ENCODE measurements at places on chromosomes 5 and 9.

- peak; percentile 27 for DNase-seq
Observed at GRCh38 chr5:55096861-55097260, 5.6 kb upstream of the GZMA start.

DNA sequence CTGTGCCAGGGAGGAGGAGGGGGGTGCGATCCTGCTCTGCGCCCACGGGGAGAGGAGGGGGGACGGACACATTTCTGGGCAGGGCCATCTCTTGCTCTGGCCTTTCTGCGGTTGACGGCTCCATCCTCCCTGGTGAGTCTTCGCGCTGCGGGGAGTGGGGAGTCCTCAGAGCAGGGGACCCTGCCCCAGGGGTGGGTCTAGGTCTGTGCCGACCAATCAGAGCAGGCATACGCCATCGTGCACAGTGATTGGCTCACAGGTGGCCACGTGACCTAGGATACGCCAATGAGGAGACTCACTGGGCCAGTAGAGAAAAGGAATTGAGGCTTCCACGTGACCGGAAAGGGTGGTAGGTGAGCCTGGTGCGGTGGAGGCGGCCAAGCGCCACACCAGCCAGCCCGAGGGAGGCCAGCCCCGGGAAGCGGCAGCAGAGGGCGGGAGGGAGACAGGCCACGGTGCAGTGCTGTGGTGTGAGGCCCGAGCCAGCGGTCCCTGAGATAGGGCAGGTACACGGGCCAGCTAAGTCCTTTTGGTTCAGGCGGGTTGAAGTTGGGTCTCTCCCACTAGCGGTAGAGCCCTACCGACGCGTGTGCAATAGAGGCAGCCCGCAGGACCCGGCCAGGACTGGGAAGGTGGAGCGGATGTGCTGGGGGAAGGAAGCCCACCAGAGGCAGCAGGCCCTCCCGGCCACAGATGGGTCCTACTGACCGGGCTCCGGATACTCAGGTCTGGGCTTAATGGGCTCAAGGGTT is 65.2 kb upstream of the RNF130 start:
- DNase-seq, result no peak

DNA sequence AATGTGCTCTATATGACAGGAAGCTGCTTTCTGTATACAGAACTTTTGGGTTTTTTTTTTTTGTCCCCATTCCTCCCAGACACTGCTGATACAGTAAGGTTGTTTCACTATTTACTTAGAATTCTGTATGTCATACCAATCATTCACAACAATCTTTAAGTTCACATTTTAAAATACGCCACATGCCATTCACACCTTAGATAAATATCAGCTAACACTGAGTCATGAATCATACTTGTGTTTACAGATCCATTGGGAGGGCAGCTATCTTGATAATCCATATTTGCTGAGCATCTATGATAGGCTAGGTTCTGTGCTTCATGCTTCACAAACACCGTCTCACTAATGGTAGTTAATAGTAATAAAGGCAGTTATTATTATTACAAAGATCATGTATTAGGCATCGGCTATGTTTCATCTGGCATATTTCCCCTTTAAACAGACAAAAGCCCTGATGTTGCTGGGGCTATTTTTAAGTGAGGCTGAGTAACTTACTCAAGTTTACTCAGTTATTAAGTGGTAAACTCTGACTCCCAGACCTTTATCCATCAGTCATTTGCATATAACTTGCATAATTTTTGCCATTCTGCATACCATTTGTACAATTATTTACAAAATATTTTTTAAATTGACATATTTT is 152.2 kb upstream of the HMHB1 start:
- DNase-seq, result no peak

DNA sequence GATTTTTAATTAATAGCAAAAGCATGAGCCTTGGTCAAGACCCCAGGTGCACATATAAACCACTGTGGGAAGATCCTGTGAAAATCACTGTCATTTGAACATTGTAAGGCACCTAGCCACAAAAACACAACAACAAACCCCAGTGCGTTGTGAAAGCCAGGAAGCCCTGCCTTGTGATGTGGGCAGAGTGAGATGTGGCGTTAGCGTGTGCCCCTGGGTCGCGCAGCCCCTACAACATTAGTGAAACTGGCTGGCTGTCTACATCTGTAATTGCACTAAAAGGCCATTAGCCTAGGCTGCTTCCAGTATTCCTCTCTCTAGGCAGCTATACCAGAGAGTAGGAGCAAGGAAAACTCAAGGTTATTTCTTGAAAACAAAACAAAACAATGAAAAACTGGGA is 21.1 kb upstream of the PDZD2 start:
- DNase-seq, result no peak

GRCh38 chr5:148381906-148382305 is 1.9 kb upstream of the FBXO38 start:
- DNase-seq, result no peak

DNA sequence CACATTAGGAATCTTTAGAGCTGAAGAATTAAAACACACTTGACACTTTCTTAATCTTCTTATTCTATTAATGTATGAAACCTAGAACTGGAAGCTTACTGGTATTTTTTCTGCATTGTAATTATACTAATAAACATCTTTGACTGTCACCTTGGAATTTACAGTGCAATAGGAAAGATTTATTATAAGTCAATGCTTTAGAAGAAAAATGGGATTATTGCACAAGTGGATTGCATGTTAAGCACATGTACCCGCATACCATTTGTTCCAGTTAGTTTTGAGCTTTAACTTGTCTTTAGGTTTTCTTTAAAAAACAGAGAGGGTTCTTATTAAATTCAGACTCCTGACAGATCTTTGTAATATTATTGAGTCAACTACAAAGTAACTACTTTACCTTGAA is 278.5 kb downstream of the CCDC171 start:
- DNase-seq, result no peak

- no peak for DNase-seq
Observed at GRCh38 chr5:44801992-44802391, 6.8 kb upstream of the MRPS30 start.

DNA sequence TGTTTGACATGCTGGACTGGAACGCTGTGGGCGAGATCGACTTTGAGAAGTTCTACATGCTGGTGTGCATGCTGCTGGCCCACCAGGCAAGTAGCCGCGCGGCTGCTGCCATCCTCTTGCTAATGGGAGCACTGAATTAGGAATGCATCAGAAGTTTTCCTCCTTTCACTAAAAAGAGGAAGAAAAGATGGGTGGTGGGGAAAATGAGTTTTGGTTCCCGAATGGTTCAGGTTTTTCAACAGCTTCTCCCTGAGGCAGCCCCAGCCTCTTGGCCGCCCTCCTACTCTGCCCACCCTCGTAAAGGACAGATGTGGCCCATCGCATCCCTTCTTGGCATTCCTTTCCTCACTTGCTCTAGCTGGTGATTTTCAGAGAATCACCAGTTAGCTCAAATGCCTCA is 5.5 kb downstream of the EFCAB9 start:
- no peak for DNase-seq

GRCh38 chr5:172769616-172770373 is 1.2 kb downstream of the DUSP1 start:
- DNase-seq, result peak; percentile 56

- no peak for DNase-seq
Observed at GRCh38 chr5:13739479-13739878, 205.0 kb downstream of the DNAH5 start.

DNA sequence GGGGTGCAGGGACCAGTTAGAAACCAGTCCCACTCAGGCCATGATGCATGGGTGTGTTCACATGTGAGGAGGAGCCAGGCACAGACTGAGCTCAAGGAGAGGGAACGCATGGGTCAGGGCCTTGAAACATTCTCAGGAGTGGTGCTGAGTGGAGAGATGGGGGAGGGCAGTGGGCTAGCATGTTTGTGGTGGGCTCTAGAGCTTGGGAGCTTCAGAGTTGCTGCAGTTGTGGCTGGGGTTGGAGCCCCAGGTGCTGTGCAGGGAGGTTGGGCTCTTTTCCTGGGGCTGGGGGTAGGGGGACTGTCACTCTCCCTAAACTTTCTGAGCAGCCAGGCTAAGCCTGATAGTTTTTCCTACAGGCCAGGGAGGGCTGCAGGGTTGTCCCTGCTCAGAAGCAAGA is 95.4 kb downstream of the DAB2IP start:
- no peak for DNase-seq

- no peak for DNase-seq
Observed at GRCh38 chr5:180950291-180950949, 38.2 kb upstream of the BTNL3 start.

GRCh38 chr5:178677429-178677828 is 50.6 kb upstream of the CLK4 start:
- no peak for DNase-seq

DNA sequence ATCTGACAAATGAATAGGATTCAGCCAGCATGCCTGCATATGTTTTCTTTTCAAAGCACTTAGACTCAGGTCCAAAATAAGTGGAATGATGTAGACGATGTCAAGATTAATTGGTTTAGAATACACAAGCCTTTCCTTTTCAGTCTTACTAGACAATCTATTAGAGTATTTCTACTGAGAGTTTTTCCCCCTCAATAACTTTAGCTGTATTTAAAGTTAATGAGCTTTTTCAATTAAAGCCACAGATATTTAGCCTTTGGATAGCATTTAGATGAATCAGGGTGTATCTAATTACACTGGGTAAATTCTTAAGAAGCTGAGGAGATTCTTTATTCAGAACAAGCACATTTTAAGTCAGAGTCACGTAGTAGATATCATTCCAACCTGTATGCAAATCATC is 198.7 kb upstream of the MPDZ start:
- no peak for DNase-seq

DNA sequence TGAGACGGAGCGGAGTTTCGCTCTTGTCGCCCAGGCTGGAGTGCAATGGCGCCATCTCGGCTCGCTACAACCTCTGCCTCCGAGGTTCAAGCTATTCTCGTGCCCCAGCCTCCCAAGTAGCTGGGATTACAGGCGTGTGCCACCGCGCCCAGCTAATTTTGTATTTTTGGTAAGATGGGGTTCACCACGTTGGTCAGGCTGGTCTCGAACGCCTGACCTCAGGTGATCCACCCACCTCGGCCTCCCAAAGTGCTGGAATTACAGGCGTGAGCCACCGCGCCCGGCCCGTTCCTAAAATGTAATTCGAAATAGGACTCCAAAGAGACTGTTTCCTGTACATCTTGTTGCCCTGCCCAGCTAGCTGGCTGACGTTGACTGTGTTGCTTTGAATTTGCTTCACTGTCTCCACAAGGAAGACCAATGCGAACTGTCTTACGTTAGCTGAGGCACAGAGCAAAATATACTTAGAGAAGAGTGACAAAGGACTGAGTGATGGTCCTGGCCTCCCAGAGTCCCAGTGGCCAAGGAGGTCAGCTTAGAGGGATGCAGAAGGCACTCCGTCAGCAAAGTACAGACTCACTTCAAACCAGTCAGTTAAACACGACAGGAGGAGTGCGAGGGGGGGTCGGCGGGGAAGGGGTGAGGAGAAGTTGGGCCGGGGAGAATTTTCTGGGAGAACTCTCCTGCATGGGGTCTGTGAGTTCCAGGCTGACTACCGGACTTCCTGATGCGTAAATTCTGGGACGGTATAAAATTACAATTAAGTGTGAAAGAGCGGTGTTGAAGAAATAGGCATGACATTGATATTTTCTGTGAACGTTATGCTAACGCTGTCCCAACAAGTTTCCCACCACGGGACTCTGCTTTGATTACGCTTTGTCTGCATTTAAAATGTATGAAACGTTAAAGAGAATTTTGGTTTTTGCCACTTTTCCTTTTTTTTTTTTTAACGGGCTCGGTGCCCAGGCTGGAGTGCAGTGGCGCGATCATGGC is 6.8 kb upstream of the TRIM41 start:
- DNase-seq, result no peak

GRCh38 chr5:120314191-120314590 is 149.9 kb upstream of the PRR16 start:
- no peak for DNase-seq

DNA sequence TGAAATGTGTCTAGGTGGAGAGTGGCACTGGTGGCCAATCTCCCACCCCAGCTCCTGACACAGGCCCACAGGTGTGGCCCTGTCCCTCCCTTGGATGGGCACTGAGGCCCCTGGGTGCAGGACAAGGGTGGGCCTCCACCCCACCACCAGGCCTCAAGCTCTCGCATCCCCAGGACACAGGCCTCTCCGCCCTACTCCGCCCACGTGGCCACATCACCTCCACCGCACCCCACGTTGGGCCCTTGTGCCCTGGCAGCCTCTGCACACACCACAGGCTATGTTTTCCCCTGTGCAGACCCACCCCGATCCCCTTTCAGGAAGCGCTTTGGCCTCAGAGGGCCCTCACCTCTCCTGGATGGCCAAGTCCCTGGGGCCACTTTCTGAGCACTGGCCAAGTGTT is 54.7 kb downstream of the SECISBP2 start:
- no peak for DNase-seq

DNA sequence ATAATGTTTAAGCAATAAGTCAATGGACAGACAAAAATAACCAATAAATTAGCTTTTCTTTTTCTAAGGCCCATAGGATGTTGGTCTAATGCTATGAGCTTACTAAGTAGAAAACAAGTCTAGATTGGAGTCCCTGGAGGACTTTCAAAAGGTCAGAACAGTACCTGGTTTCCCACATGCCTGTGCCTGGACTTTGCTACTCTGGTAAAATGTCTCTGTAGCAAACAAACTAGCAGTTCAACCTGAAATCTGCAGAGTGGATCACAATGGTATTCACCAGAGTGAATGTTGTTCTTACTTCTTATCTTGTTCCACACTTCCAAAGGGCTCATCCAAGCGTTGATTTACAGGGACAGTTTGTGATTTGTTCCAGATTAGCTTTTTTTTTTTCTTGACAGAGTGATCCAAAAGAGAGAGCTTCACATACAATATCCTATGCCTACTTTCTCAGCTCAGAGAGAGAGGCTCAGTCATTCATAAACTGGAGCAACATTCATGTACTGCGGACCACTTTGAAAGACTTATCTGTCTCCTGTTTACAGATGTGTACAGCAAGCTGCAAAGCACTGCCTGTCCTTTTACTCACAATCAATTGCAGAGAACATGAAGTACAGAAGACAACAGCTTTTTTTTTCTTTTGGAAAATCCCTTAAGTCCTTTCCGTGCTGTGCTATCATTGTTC is 466.1 kb downstream of the SPATA31D1 start:
- DNase-seq, result no peak

GRCh38 chr5:80468131-80468530 is 19.8 kb upstream of the FAM151B start:
- DNase-seq, result no peak

DNA sequence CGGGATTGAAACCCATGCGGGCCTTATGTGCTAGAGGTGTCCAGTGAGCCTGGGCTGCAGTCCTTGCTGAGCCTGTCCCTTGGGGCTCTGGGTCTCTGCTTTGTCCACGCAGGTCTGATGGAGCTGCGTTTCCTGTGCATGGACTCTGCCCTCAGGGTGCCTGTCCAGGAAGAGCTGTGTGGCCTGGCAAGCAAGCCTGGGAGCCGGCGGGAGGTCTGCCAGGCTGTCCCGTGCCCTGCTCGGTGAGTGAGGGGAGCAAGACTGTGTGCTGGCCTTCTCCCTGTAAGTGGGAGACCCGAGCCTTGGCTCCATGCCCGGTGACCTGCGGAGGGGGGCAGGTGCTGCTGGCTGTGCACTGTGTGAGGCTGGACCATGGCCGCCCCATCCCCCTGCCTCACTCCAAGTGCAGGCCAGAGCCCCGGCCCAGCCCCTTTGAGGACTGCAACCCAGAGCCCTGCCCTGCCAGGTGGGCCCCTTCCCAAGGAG is 11.2 kb upstream of the CACFD1 start:
- DNase-seq, result no peak

Measured in stimulated activated naive CD4-positive, alpha-beta T cell (primary cell).